ENCODE measurements at places on chromosomes 13 and 19.

DNA sequence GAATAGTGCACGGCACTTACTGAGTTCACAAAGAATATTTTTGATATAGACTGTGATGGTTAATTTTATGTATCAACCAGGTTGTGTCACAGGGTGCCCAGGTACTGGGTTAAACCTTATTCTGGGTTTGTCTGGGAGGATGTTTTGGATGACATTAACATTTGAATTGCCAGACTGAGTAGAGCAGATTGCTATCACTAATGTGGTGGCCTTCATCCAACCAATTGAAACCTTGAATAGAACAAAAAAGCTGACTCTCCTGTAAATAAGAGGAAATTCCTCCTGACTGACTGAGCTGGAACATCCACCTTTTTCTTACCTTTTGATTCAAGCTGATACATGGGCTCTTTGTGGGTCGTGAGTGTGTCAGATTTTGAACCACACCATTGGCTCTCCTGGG lies 1424.4 kb upstream of the MIR17HG start:
- DNase-seq, result no peak
- no peaks in the 10 kb centered on the region for H3K27me3 ChIP-seq
- H3K36me3 ChIP-seq, result no peaks in the 10 kb centered on the region

DNA sequence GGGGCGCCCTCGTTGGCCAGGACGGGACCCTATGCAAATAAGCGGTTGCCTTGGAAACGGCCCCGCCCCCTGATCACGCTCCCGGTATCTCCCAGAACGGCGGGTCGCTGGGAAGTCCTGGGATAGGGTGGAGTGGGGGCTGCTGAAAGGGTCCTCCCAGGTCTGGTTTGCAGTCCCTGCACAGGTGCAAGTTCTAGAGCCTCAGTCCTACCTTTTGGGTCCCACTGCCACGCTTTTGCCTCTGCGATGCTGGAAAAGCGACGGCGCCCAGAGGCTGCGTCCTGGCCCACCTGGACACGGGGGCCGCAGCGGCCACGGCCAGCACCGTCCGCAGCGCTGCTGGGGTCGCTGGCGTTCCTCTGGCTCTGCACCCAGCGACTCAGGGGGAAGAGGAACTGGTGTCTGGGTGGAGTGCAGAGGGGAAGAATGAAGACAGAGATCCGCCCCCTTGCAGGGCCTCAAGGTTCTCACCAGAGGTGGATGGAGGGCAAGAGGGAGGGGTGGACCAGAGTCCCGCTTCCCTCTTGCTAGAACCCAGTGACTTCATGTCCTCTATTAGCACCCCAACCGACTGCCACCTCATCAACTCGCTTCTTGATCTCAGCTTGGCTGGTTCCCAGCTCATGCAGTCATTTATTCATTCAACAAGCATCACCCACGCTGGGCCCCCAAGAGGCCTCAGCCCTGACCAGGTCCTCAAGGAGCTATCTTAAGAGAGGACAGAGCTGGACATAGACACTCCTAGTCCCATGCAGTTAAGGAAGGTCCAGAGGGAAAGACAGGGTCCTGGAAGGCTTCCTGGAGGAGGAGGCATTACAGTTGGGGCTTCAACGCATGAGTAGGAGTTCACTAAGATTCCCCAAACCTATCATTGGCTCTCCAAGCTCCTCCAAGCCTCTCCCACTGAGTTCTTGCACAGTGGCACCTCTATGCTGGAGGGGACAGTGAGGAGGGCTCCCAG lies at the start of gene LRRC25:
LRRC25 (minus strand) TSS at position 381 of the 961 bp plus-strand sequence. CDS start 659 bp downstream, outside the sequence.
- no peak within 1 kb of the TSS for H3K27ac ChIP-seq
- peak within 1 kb of the TSS; percentile 40 for H3K4me3 ChIP-seq
- no peaks in the 10 kb centered on the region for H3K4me1 ChIP-seq
- no peaks in the 10 kb centered on the region for H3K36me3 ChIP-seq
- peaks cover 4% of the 10 kb centered on the region for H3K27me3 ChIP-seq

GRCh38 chr13:80226645-80227044 lies 114.3 kb downstream of the SPRY2 start:
- no peak for DNase-seq
- H3K27me3 ChIP-seq, result no peaks in the 10 kb centered on the region
- no peak overlapping the region for H3K4me3 ChIP-seq
- no peaks in the 10 kb centered on the region for H3K4me1 ChIP-seq

DNA sequence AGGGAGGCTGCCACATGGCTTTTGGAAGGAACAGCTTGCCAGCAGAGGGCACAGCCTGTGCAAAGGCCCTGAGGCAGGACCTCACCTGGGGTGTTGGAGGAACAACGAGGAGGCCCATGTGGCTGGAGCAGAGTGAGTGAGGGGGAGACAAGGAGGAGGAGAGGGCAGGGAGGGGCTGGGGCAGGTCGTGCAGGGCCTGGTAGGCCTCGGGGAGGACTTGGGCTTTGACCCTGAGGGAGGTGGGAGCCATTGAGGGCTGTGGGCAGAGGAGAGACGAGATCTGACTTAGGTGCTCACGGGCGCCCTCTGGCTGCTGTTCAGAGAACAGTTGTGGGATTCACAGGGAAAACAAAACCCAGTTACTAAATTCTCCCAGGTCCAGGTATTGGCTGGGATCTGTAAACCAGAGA lies 25.2 kb downstream of the ZNRF4 start:
- H3K36me3 ChIP-seq, result no peaks in the 10 kb centered on the region
- no peak overlapping the region for H3K4me3 ChIP-seq
- peaks cover 3% of the 10 kb centered on the region for H3K27me3 ChIP-seq
- DNase-seq, result no peak
- no peak overlapping the region for H3K27ac ChIP-seq

DNA sequence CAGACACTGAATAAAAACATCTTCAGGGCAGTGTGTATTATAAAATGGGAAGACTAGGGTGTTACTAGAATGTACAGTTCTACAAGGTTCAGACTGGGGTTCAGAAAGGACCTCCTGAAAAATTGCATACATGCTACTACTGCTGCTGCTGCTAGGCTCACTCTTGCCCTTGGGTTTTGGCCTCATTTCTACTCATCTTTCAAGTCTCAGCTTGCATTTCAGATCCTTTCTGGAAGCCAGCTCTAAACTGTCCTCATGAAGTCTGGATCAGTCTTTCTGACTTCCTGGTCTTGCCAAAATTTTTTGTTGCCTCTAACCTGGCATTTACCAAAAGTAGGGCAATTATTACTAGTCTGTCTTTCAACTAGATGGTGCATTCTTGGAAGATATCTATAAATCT lies 393.3 kb downstream of the DIAPH3 start:
- no peaks in the 10 kb centered on the region for H3K4me1 ChIP-seq
- H3K36me3 ChIP-seq, result no peaks in the 10 kb centered on the region
- no peak for DNase-seq
- H3K27ac ChIP-seq, result no peak overlapping the region

GRCh38 chr19:41646589-41647204 lies 19.8 kb upstream of the CEACAM4 start:
- no peaks in the 10 kb centered on the region for H3K4me1 ChIP-seq
- no peak overlapping the region for H3K4me3 ChIP-seq
- H3K36me3 ChIP-seq, result no peaks in the 10 kb centered on the region

All from ascending aorta (tissue), 2 donors.